ENCODE measurements at places on chromosomes 12 and 14.

DNA sequence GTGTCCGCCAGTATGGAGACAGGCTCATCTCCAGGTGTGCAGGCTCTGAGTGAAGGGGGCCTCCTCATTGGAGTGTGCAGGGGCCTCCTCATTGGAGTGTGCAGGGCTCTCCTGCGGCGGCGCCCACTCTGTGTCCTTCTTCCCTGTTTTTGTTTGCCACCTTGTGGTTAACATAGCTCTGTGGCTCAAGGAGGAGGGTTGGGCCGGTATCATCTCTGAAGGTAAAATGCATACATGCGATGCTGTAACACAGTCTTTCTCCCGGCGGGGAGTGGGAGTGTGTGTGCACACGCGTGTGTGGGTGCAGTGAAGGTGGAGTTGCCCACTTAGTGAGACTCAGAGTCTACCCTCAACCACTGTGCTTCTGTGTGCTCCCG is 429.4 kb downstream of the ZFP36L1 start:
- no peak for DNase-seq

- DNase-seq = no peak
Measured at GRCh38 chr12:132121283-132121682, 22.8 kb downstream of the DDX51 start.

DNA sequence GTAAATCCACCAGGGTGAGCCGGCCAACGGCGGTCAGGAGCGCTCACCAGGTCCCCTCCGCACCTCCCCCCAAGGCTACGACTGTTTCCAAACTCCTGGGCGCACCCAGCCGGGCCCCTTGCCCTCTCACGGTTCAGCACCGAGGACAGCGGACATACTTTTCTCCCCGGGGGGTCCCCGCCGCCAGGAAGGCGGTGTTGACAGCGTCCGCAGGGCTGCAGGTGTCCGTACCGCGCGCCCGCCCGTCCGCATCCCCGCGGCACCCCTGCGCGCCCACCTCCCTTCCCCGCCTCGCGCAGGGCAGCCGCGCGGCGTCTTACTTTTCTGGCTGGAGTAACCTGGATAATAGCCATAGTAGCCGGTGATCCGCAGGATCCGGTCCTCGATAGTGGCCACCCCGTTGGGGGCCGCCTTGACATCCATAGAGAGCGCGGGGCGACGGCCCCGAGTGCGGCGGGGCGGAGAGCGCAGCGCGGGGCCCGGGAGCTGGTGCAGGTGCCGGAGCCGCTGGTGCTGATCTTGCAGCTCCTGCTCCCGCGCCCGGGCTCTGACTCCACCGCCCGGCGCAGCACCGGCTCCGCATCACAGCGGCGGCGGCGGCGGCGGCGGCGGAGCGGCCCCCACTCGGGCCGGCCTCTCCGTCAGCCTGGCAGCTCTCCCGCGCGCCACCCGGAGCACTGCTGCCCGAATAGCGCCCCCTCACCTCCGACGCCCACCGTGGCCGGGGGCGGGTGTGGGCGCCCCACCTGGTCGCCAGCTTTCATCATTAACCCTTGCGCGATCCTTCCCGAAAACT is at the start of gene SLC35F4:
TSS of gene SLC35F4 (minus strand) at position 690 of the 796 bp plus-strand sequence.
- DNase-seq = no peak

DNA sequence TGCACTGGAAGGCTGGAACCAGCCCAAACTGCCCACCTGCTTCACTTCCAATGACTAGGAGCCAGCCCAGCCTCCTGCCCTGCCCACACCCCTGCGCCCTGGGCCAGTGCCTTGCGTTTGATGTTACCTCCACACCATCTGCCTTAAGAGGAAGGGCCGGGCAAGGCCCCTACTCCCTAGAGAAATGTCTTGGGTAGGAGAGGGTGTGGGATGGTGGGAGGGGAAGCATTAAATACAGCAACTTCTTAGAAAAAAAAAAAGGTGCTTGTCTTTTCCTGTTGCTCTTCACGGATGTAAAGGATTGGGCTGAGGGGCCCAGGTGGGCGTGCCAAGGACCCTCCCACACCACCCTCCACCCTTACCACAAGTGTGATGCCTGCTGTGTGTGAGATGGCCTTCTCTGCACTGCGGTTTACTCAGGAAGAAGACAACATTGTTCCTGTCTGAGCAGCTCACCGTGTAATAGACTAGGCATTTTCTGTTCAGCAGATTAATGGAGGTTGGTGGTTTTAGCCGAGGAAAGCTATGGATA is 99.9 kb downstream of the NINJ2 start:
- DNase-seq = no peak

GRCh38 chr14:68634332-68634731 is 158.5 kb downstream of the ZFP36L1 start:
- no peak for DNase-seq

DNA sequence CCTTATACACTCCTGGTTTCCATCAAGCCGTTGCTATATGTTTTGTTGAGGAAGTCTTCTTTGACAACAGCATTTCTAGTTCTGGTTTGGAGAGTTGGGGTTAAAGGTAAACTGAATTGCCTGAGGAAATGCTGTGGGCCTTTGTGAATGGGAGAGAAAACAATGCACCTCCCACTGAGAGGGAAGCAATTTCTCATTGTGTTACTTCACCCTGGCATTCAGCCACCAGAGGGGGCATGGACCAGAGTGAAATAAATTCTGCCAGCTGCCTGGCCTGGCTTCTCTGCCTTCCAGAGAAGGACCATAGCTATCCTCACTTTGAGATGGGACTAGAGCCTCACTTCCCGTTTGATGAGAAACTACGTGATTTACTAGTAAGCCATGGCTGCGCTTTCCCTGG is 475.3 kb downstream of the EGLN3 start:
- DNase-seq = peak; percentile 14

DNA sequence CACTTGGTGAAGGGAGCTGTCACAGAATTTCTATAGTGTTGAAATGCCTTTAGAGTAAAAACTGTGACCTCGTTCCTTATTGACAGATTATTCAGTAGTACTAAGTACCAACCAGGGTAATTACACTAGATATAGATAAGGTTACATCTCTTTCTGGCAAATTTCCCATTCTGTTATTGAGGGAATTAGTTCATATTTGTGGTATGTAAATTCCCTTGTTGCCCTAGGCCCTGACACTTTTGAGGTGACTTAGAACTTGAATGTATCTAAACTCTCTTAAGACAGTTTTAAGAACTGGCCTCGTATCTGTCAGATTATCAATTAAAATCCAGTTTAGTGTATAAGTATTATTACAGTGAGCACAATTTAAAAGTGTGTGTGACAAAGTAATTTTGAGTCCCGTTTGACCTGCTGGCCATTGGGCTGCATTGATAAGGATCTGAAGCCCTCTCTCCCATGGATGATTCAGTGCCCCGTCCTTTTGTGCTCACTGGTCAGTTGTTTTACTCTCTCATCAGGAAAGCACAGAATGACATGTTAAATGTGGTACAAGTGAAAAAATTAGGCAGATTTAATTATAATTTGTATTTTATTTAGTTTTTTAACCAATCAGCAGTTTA is 123.2 kb downstream of the GPR135 start:
- DNase-seq = no peak

DNA sequence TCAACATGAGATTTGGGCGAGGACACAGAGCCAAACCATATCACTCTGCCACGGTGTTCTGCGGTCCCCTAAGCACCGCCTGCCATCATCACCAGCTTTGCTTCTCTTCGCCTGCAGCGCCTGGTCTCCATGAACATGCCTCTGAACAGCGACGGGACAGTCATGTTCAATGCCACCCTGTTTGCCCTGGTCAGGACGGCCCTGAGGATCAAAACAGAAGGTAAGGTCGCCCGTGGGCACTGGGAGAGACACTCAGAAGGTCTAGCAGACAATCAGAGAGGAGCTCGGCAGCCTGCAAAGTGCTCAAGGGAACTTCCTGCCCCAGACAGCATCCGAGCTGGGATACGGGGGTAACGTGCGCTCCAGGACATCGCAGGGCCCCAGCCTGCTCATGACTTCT is 126.0 kb upstream of the FKBP4 start:
- DNase-seq = no peak

DNA sequence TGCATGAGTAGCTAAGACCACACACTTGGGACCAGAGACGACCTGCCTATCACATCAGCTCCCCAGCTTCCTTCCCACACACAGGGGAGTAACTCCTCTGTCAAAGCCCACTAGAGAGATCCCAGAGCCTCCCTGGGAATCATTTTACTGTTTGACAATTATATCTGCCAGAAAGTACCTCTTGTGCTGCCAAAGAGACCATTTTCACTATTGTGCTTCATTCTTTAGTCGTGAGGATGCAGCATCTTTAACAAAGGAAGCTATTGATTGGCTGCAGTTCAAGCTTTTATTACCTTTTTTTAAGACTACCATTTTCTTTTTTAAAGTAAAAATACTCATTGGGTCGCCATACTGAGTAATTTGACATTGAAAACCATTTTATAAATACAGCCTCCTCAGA is 194.5 kb upstream of the RGS6 start:
- DNase-seq = no peak

Measured in stimulated activated CD4-positive, alpha-beta T cell treated with anti-CD3 and anti-CD28 coated beads, Interleukin-12 subunit alpha, Interleukin-12 subunit beta, amount 100 ng/mL, for 4 hours (primary cell).